ENCODE measurements at places on chromosomes 13 and 19. TPM values are rescaled to one million over a fixed set of nuclear protein-coding genes. Genes with fewer than 3 reads are reported as not detected.

Gene RCBTB2
- 1.2 TPM for total RNA-seq

Gene GRAMD1A
- 125 TPM for total RNA-seq

Gene SELENOV
- not detected for total RNA-seq

GRCh38 chr19:15038294-15038693 is 11.0 kb upstream of the CASP14 start:
- no peak for DNase-seq

DNA sequence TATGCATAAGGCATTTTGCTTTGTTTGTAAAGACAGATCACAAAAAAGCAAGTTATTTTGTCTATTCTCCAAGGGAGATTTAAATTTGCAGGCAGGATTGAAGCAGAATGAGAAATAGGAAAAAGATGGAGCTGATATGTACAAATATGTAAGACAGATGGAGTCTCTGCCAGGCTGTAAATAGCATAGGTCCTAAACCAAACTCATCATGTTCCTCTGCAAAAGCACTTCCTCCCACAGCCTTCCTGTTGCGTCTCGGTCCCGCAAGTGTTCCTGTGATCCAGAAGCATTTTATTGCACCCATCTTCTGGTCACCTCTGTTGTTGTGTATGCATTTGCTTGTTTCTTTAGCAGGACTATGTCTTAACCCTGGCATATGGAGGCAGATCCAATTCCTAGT is 95.7 kb upstream of the CLDN10 start:
- no peak for DNase-seq

DNA sequence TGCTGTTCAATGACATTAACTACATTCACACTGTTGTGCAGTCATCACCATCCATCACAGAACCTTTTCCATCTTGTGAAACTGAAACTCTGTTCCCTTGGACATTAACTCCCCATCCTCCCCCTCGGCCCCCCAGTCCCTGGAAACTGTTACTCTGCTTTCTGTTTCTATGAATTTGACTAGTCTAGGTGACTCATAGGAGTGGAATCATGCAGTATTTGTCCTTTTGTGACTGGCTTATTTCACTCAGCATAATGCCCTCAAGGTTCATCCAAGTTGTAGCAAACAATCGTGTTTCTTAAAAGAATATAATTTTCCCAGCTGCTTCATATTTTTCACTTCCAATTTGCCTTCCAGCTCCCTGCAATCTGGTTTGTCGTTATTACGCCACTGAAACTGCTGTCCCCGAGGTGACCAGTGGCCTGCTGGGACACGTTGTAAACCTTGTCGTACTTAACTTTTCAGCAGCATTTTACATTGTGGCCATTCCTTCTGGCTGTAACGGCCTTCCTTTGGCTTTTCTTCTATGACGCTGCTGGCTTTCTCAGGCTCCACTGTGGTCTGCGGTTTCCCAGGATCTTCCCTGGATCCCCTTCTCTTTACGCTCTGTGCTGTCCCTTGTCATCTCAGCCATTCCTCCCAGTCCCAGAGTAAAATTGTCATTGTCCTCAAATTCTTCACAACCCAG is 74.0 kb downstream of the DHRS12 start:
- DNase-seq, result peak; percentile 56

DNA sequence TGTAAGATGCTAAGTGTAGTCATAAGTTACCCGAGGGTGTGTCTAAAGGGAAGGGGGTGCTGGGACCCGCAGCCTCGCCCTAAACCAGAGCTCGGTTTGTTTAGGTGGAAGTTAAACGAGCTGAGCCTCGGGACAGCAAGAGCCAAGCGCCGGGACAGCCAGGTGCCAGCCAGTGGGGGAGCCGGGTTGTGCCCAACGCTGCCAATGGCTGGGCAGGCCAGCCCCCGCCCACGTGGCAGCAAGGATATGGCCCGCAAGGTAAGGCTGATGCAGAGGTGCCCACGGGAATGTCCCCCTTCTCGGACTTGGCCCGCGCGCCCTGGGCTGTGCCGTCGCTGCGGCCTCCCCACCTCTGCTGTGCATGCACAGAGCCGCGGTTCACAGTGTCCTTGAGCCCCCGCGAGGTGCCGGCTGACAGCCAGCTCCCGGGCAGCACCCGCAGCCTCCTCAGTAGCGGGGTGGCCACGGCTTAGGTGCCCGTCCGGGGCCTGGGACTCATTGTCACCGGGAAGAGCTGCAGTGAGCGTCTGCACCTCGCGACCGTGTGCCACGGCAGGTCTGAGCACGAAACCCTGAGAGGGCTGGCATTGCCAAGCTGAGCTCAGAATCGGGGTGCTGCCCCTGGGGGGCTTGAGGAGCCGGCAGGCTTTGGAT is 9.3 kb upstream of the RPS15 start:
- no peak for DNase-seq

- no peak for DNase-seq
These were observed 8.9 kb downstream of the CIC start for GRCh38 chr19:42277821-42278451.

DNA sequence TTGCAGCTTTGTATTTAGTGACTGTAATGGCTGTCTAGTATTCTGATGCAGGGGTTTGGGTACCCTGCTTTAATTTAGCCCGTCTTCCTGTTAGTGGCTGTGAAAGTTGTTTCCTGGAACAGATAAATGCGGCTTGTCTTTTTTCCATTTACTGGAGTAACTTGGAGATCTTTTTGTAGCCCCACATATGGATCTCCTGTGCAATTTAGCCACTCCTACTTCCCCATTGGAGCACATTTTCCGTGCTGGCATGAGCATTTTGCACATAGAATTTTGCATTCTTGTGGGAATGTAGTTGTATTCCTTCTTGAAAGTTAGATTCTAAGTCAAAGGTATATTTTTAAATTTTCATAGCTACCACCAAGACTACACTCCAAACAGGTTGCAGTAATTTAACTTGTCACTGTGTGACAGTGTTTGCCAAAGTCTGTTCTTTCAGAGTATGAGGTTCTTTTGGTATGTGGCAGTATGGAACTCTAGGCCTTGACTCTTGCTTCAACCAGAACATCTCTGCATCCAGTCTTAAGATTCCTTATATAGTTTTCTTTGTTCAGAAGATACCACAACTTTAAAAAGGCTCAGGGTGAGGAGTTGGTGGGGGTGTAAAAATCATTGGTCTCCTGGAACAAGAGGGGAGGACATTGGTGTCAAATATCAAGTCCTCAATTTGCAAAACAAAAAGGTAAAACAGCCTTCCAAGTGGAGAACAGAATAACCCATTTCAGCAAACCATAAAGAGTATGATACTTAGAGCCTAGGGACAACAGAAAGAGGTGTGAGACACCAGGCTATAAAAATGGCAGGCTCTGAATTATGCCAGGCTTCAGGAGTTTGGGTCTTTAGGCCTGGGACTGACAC is 21.1 kb upstream of the CCDC97 start:
- no peak for DNase-seq

DNA sequence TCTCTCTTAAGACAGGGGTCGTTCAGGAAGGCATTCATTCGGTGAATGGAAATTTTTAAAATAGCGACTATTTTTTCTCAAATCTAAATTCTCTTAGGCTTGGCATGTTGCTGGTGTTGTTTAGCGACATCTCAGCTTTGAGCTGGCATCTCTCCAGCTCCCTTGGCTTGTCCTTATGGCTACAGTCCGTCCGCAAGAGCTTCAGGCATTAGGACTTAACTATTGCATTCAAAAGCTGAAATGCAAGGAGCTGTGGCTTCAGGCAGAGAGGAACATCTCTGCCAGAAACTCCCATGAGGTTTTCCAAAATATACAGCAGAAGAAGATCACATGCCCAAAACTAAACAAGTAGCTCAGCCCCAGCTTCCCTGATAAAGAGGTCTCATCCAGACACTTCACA is 578.5 kb downstream of the EFNB2 start:
- no peak for DNase-seq

- DNase-seq, result no peak
These were observed 68.3 kb downstream of the DACH1 start for GRCh38 chr13:71798707-71799106.

DNA sequence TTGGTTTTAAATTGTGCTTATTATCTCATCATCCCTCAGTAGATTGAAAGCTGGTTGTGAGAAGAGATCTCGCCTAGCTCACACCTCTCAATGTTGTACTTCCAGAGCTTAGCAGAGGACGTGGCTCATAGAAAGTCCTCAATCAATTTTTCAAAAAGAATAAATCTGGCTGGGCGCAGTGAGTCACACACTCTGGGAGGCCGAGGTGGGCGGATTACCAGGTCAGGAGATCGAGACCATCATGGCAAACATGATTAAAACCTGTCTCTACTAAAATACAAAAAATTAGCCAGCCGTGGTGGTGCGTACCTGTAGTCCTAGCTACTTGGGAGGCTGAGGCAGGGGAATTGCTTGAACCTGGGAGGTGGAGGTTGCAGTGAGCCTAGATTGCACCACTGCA is 4.7 kb upstream of the ASF1B start:
- no peak for DNase-seq

DNA sequence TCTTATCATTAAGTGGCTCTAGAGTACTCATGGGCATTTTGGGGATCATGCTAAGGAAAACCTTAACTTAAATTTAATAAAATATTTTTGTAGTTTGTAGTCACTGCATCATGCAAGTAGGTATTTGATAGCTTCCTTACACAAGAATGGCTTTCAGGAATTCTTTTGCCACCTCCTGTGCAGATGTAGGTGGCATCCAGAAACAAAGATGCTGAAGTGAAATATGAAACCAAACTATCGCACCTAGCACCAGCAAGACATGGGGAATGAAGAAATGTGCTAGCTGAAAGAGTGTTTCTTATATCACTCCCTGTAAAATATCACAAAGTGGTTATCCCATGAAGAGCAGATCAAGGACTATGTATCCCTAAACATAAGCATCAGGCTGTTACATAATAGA is 924.5 kb upstream of the PRR20A start:
- DNase-seq, result no peak
